ENCODE measurements at places on chromosomes 12 and 14. TPM values are rescaled to one million over a fixed set of nuclear protein-coding genes. Genes with fewer than 3 reads are reported as not detected.

Gene SMAGP
- total RNA-seq, result 167 TPM

Gene NGDN
- 37.7 TPM for total RNA-seq

Gene CD69
- total RNA-seq, result 0.69 TPM

Gene GPR84
- 0.41 TPM for total RNA-seq

Gene ARHGDIB
- total RNA-seq, result 217 TPM

Gene PPFIA2
- total RNA-seq, result not detected

Gene OR6C2
- not detected for total RNA-seq

Gene KLRK1
- not detected for total RNA-seq

Gene ASCL1
- total RNA-seq, result not detected

Gene HCAR2
- total RNA-seq, result not detected

Gene ISCU
- 67.8 TPM for total RNA-seq

Gene PARP11
- total RNA-seq, result 11.4 TPM

Gene P3H3
- total RNA-seq, result 48.8 TPM

Gene CBX5
- total RNA-seq, result 173 TPM

Data from endothelial cell (in vitro differentiated cells).